ENCODE measurements at places on chromosomes 11 and 22. TPM values are rescaled to one million over a fixed set of nuclear protein-coding genes. Genes with fewer than 3 reads are reported as not detected.

DNA sequence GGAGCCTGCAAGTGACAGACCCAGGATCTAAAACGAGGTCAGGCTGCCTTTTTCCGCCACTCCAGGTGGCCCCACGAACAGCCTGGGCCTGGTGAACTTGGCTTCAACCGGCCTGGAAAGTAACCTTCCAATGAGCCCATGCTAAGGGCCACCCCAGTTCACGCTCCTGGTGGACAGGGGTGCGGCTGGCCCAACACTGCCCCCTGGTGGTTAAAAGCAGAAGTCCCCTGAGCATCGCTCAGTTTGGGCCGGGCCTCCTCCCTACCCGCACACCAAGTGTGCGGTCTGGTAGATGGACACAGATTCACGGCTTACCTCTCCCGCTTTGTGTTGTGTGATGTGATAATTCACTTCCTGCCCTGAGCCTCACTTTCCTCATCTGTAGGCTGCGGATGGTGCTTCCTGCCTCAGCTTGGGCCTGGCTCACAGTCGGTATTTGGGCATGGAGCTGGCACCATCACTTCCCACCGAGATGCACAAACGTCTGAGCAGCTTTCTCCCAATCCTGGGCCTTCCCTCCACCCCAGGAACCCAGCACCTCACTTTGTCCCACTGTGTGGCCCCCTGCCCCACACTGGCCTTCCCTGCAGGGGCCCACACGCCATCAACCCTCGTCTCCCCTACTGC lies 13.7 kb upstream of the SEC14L3 start:
- H3K4me1 ChIP-seq: no peaks in the 10 kb centered on the region
- peaks cover 4% of the 10 kb centered on the region for H3K27me3 ChIP-seq
- H3K4me3 ChIP-seq: no peak overlapping the region
- no peak overlapping the region for H3K27ac ChIP-seq
- no peaks in the 10 kb centered on the region for H3K36me3 ChIP-seq

DNA sequence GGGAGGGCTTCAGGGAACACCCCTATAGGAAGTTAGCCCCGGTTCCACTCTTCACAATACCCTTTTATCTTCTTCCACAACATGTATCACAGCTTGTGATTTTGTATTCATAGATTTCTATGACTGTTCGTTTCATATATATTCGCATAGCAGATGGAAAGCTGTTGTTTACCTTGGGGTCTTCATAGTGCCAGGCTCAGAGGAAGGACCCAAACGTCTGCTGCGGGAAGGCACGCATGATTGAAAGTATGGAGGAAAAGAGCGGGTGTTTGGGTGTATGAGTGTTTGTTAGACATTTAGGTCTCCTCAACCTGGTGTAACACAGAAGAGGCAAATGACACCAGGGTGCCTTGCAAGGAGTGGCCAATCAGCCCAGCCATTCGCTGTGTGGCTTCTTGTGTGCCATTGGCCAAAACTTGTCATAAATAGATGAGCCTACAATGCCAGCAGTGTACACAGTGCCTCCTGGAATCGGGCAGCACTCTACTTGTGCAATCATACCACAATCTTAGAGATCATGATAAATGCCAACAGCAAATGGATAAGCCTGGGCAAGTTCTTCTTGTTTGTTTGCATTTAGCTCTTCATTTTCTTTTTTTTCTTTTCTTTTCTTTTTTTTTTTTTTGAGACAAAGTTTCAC lies 10.9 kb upstream of the ADA2 start:
- no peaks in the 10 kb centered on the region for H3K36me3 ChIP-seq
- DNase-seq: no peak
- no peak overlapping the region for H3K27ac ChIP-seq
- H3K27me3 ChIP-seq: no peaks in the 10 kb centered on the region
- no peak overlapping the region for H3K4me3 ChIP-seq

GRCh38 chr11:92765965-92766371 lies 203.5 kb upstream of the MTNR1B start:
- DNase-seq: no peak
- H3K27ac ChIP-seq: peak overlapping the region; percentile 37
- H3K36me3 ChIP-seq: no peaks in the 10 kb centered on the region
- H3K4me1 ChIP-seq: no peaks in the 10 kb centered on the region

DNA sequence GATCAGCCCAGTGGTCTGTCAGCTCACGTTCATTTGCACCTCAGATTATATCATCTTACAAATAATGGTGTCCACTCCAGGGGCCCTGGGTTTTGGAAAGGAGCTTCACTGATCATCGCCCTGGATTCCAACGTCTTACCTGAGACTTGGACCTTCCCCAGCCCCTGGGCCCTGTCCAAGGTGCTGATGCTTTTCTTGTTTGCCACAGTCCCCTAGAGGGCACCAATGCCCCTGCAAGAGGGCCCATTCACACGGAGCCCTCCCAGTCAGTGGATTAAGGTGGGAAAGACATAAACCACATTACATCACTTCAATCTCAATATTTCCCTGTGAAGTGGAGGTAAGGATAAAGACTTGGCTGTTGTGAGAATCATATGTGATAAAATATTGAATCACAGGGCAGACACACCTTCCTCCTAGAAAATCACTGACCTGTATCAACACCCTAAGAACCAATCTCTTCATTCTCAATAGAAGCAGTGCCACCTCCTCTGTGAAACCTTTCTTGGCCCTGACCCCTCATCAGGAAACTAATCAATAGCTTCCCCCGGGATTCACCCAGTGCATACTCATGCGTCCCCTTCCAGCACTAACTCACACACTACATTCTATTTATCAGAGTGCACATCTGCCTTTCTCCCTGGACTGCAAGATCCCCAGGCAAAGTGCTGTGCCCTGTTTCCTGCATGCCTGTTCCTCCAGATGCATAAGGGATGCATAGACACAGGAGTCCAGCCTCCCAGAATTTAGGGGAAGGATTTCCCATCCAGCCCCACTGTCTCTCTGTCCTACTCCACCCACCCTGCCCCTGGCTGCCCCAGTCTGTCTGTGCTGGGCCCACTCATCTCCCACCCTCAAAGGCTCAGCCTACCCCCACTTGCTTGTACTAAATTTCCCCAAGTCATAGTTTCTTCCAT lies 167.0 kb downstream of the BUD13 start:
- peaks cover 9% of the 10 kb centered on the region for H3K4me1 ChIP-seq
- no peak overlapping the region for H3K4me3 ChIP-seq
- peak; percentile 20 for DNase-seq
- H3K27ac ChIP-seq: no peak overlapping the region
- no peaks in the 10 kb centered on the region for H3K27me3 ChIP-seq

GRCh38 chr22:49373289-49373666 lies 454.4 kb downstream of the BRD1 start:
- H3K4me1 ChIP-seq: no peaks in the 10 kb centered on the region
- no peak overlapping the region for H3K4me3 ChIP-seq
- H3K27ac ChIP-seq: no peak overlapping the region
- H3K36me3 ChIP-seq: no peaks in the 10 kb centered on the region
- H3K27me3 ChIP-seq: no peaks in the 10 kb centered on the region
- DNase-seq: no peak

- peaks cover 5% of the 10 kb centered on the region for H3K36me3 ChIP-seq
- H3K4me3 ChIP-seq: peak within 1 kb of the TSS; percentile 57
- H3K4me1 ChIP-seq: peaks cover 15% of the 10 kb centered on the region
Measured at GRCh38 chr22:35257321-35258190, at the start of gene HMGXB4. Gene HMGXB4, plus strand, starts transcription at chr22:35257493. Its CDS starts 4,898 bp downstream, at chr22:35262391.

- H3K4me3 ChIP-seq: peak overlapping the region; percentile 32
- H3K27me3 ChIP-seq: no peaks in the 10 kb centered on the region
- peaks cover 35% of the 10 kb centered on the region for H3K4me1 ChIP-seq
- H3K27ac ChIP-seq: peak overlapping the region; percentile 73
- H3K36me3 ChIP-seq: no peaks in the 10 kb centered on the region
Measured at GRCh38 chr11:7576726-7577290, 63.0 kb downstream of the PPFIBP2 start.

MUC2 gene
- 8.0 TPM for total RNA-seq

ANKK1 gene
- total RNA-seq: 0.54 TPM

Data from sigmoid colon (tissue), 7 donors.